ENCODE measurements at places on chromosomes 7 and 10.

- DNase-seq = no peak
Measured at GRCh38 chr10:15335508-15335907, 35.6 kb downstream of the FAM171A1 start.

DNA sequence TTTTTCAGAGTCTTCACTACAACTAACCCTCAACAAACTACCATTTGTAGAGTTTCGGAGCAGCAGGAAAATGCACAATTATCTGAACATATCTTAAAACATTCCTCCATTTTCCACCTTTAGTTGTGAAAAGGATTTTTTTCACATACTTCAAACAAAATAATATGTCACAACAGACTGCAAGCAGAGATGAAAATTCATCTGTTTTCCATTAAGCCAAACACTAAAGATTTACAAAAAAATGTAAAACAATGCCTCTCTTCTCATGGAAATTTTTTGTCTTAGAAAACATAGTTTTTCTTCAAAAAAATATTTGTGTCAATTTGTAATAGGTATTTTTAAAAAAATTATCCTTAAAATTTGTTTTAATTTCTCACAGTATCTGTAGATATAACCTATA is 98.9 kb downstream of the ARHGAP12 start:
- DNase-seq = no peak

DNA sequence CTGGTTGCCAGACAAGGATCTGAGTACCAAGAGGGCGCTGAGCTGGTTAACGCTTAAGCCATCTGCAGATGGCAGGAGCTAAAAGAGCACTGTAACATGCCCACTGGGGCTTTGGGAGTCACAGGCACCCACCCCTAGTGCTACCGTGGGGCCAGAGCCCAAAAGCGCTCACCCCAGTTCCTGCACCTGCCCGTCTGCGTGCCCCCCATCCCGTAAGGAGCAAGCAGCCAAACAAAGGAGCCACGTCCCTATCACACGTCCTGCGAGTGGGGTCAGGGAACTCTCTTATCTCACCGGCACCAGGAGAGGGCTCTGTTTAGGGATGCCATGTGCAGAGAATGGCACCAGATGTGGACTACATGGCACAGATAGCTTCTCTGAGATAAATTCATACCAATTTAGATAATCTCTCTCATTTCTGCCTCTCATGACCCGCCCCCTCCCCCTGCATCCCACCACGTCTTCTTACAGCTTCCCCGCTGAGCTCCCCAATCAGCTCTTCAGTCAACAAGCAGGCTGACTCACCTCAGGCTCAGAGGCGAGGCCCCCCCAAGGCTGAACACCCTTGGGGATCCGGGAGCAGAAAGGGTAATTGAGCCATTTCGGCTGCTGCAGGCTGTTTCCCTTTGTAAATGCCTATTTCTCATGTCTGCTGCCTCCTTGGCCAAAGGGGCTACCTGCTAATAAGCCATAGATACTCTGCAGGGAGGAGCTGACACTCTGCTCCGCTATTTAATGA is 235.7 kb downstream of the GRID1 start:
- no peak for DNase-seq

- no peak for DNase-seq
Measured at GRCh38 chr7:131563918-131564317, 7.5 kb upstream of the PODXL start.

DNA sequence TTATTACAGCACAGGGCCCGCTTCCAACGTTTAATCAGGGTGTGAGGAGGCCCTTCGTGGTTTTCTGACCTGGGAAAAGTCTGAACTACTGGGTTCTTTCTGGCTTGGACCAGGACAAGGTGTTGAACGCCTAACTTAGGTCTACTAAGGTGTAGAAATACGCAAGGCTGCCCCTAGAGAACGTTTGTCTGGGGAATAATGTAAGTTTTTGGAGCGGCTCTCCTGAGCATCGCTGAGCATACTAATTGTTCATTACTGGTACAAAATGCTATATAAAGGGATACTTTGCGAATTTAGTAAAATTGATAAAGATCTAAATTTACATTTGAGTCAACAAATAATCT is 32.4 kb upstream of the TOMM7 start:
- DNase-seq = no peak

GRCh38 chr10:132101529-132101928 is 35.8 kb downstream of the JAKMIP3 start:
- no peak for DNase-seq

DNA sequence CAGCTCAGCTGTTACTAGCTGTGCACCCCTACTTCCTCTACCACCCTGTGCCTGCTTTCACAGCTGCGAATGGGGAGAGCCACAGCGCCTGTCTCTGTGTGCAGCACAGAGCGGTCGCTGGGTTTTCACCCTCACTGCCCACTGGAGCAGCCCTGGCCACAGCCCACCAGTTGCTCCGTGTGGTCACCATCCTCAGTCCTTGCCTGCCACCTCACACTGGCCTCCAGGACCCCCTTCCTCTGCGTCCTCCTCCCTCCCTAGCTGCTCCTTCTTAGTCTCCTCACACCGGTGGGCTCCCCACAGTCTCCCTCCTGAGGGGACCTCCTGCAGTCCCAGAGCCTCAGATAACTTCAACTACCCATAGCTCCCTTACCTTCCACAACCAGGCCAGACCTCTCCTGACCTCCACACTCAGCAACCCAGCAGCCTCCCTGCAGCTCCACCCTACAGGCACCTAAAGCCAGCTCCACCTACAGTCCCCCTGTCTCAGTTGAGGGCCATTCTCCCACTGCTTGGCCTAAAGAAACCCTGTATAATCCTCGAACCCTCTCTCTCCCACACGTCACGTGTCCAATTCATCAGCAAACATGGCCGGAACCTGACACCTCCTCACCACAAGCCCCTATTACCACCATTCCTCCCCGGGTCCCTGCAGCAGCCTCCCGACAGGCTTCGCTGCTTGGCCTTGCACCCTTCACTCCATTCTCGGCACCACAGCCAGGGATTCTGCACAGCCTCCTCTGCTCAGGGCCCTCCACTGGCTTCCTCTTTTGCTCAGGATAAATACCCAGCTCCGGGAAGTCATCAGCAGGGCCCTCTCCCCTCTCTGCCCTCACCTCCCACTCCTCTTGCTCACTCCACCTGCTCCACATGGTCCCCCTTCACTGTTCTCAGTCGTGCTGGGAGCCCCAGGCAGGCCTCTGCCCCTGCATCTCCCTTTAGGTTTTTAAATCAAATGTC is 28.1 kb downstream of the PLAC9 start:
- DNase-seq = no peak

GRCh38 chr10:22621726-22622125 is 92.7 kb downstream of the PIP4K2A start:
- DNase-seq = no peak

Measured in stimulated activated CD8-positive, alpha-beta memory T cell treated with anti-CD3 and anti-CD28 coated beads, Interleukin-7, amount 100 ng/mL, for 24 hours (primary cell).